NCI-H460 (cell line): ENCODE measurements at places on chromosomes 2 and 18.

DNA sequence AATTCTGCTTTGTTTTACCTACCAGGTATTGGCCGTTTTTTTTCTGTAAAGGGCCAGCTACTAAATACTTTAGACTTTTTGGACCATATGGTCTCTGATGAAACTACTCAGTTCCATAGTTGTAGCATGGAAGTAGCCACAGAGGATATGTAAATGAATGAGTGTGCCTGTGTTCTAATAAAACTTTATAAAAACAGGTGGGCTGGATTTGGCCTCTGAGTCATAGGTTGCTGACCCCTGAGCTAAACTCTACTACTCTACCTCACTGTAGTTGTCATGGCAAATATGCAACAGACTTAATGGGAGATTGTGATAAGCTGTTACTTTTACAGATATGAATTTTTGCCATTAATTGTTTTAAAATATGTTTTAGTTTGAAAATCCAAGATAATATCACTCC, 19.7 kb downstream of the CLIP4 start:
- DNase-seq: no peak

DNA sequence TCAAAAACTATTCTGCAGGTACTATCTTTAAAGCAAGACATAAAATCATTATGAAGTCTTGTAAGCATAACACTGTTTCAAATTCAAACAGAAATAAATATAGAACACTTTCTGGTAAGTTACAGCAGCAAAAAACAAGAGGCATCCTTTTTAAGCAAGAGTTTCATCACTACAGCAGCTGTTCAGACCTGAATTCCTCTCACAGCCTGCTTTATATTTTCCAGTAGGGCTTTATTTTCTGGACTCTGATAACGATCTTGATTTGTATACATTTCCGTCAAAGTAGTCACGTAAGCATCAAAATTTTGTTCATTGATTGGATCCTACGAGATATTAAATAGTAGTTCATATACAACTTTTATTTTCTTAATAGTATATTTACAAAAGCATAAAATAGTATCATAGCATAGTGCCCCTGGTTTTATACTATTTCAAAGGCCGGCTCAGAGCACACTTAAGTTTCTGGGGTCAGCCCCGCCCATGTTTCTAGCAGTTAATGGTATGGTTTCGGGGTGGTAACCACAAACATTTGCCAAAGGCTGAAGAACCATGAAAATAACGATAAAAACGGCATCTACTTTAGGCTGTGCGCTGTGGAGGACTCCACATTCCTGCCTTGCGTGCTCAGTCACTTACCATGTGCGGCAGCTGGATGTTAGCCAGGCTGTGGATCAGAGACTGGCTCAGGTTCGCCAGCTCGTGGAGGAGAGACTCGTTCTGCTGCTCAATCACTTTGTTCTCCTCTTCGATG, 47.5 kb upstream of the PXDN start:
- DNase-seq: no peak

DNA sequence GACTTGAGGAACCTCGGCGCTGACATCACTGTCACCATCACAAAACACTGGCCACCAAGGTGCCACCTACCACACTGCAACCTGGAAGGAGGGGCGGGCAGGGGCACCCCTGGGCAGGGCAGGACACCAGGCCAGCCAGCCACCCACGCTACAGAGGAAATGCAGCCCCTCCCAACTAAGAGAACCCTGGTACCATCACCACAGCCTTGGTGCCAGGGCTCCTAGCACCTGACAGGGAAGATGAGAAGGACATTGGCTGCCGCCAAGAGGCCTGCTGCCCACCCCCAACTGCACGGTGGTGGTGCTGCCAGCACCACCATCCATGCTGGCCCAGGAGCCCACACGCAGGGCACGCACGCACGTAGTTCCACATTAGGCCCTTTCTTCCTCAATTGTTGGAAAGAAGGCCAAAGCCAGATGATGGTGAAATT, 88.7 kb downstream of the HDAC4 start:
- DNase-seq: no peak

- DNase-seq: no peak
Measured at GRCh38 chr2:63056107-63057050, 5.7 kb downstream of the OTX1 start.

GRCh38 chr2:155643056-155643775, 689.3 kb downstream of the NR4A2 start:
- no peak for DNase-seq

- no peak for DNase-seq
Measured at GRCh38 chr2:3042601-3043585, 334.7 kb downstream of the EIPR1 start.

GRCh38 chr2:13260402-13260801, 543.7 kb downstream of the TRIB2 start:
- DNase-seq: no peak

GRCh38 chr2:237464757-237465391, 22.2 kb upstream of the MLPH start:
- DNase-seq: no peak

- DNase-seq: no peak
Measured at GRCh38 chr18:32040936-32041335, 22.3 kb downstream of the RNF125 start.

GRCh38 chr2:72103690-72104089, 44.0 kb downstream of the CYP26B1 start:
- DNase-seq: no peak

- no peak for DNase-seq
Measured at GRCh38 chr2:240711701-240712100, 20.0 kb downstream of the AQP12A start.

GRCh38 chr2:42567364-42567763, 1.1 kb upstream of the MTA3 start:
- no peak for DNase-seq

- DNase-seq: no peak
Measured at GRCh38 chr2:46342566-46343315, 45.5 kb downstream of the EPAS1 start.

DNA sequence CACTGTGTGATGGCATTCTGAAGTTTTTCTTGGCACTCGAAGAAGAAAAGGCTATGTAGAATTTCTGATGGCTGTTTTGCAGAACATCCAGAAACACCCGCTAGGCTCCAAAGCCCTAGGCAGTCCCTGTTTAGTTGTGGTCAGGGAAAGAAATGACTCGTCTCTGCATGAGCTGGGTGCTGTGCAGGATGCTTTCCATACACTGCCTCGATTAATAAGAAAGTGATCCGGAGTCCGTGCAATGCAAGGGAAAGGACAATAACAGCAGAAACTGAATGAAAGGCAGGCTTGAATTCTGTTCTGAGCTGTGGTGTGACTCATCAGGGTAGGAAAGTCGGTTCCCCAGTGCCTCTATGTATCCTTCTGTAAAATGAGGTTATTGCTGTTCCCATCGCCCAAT, 18.7 kb downstream of the MAPRE3 start:
- DNase-seq: no peak

DNA sequence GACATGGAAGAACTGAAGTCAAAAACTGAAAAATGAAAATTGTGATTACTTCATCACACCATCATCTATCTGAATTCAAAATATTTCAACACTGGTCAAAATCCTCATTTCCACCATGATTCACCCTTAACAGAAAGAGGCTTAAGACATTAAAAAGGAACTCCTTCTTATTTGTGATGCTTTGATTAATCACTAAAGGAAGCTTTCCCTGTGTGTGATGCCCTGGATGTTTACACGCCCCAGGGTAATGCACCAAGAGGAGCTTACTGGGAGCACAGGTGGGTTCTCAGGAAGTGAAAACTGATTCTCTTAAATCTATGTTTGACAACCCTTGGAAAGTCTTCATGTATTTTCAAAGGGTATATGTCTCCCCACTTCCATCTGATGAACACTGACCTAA, 11.5 kb downstream of the GRB14 start:
- DNase-seq: no peak

- peak; percentile 49 for DNase-seq
Measured at GRCh38 chr2:224284134-224284946, 117.6 kb downstream of the FAM124B start.

GRCh38 chr2:152499331-152499816, 164.4 kb downstream of the FMNL2 start:
- DNase-seq: no peak

DNA sequence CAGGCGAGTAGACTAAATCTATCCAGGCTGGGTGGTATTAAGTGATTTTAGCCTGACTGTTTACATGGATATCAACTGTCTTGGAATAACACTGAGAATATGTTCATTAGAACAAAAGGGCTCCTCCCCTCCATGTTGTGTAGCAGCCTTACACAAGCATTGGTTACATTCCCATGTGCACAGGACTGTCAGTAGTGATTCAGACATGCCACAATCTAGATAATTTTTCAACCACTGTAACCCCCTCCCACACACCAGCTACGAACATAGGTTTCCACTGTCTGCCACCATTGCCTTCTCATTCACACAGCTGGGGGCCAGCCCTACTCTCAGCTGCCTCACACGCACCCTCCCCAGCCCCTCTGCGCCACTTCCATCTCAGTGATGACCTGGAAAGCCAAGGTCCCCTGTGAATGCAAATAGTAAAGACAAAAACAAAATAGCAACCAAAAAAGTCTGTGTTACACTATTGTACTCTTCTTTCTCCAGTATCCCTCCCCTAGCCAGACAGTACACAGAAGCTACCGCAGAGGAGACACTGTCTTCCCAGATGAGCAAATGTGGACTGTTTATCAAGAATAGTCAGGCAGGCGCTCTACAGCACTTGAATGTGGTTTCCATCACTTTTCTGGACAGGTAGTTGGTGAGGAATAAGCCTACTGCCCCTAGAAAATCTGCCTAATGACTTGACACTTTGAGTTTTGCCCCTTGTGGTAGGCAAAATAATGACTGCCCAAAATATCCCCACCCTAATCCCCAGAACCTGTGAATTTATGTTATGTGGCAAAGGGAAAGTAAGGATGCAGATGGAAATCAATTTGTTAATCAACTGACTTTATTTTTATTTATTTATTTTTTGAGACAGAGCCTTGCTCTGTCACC, 27.9 kb upstream of the TYMS start:
- no peak for DNase-seq

GRCh38 chr18:71115261-71115660, 826.4 kb downstream of the SOCS6 start:
- peak; percentile 11 for DNase-seq

GRCh38 chr2:20416723-20417122, 30.2 kb upstream of the RHOB start:
- no peak for DNase-seq

DNA sequence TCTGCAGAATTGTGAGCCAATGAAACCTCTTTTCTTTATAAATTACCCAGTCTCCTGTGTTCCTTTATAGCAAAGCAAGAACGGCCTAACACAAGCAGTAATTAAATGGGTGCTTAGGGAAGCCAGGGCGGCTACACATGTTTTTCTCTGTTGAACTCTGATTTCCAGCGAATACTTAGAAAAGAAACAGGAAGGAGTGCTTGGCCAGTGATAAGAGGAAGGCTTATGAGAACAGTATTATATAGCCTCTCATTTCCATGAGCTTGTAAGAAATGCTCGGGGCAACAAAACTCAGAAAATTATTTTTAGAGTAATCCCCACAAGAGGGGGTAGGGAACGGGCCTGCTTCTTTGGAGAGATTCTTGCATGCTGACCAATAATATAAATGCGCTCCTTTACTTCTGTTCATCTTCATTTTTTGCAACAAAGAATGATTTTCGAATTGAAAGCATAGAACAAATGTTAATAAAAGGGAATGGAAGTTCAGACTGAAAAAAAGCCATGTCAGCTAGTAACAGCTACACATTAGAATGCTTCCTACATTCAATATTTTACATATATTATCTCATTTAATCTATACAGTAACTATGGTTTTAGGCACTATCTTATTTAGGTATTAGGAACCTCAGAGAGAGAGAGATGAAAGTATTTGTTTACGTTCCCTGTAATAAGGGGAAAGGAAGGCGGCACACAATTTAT, 49.7 kb upstream of the CCDC85A start:
- DNase-seq: no peak

- DNase-seq: no peak
Measured at GRCh38 chr2:173137610-173138009, 62.0 kb downstream of the MAP3K20 start.

DNA sequence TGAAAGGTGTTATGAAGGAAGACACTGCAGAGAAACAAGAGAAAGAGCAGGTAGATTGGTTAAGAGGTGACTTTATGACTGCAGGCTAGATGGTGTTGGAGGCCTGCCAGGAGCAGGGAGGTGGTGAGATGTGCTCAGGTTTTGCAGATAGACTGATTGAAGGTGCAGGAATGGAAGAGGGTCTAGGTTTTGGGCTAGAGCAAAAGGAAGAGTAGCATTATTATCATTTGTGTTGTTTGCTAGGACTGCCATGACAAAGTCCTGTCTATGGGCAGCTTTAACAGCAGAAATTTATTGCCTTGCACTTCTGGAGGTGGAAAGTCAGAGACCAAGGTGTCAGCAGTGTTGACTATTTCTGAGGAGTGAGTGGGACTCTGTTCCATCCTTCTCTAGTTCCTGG, 172.9 kb upstream of the SOX11 start:
- no peak for DNase-seq

GRCh38 chr2:72934683-72935610, 17.6 kb downstream of the EMX1 start:
- no peak for DNase-seq

- no peak for DNase-seq
Measured at GRCh38 chr18:9513971-9514512, 38.7 kb downstream of the RALBP1 start.

- DNase-seq: no peak
Measured at GRCh38 chr2:150476286-150476685, 11.2 kb downstream of the RND3 start.

GRCh38 chr18:75063615-75064512, 145.1 kb downstream of the PTGR3 start:
- no peak for DNase-seq

GRCh38 chr18:34809451-34810072, 99.5 kb downstream of the DTNA start:
- DNase-seq: peak; percentile 15

- no peak for DNase-seq
Measured at GRCh38 chr18:59517446-59518165, 158.5 kb upstream of the LMAN1 start.
